Activated T-helper 2 cell treated with anti-CD3 and anti-CD28 coated beads, Interferon-gamma antibody, Interleukin-2, Interleukin-4, amounts not matched to agents 10 μg/mL and 5 μg/mL and 100 μg/mL, durations not matched to agents 14 hours and 24 hours and 36 hours (primary cell): ENCODE measurements at places on chromosomes 11 and 22. TPM values are rescaled to one million over a fixed set of nuclear protein-coding genes. Genes with fewer than 3 reads are reported as not detected.
A peak's percentile ranks its signal among the peaks of the same experiment; 100 is the strongest.

Gene CDKN1C
- 1.7 TPM in 2 replicates for total RNA-seq

Gene ALDH3B1
- total RNA-seq, result not detected in 2 replicates

Gene OR52H1
- 0.30 TPM in 1 of 2 replicates, not detected in the other for total RNA-seq

Gene NLRP14
- total RNA-seq, result 0.28 and 0.39 TPM in 2 replicates

Gene MN1
- total RNA-seq, result 0.09 and 0.16 TPM in 2 replicates

- no peaks in the 10 kb centered on the region for H3K27me3 ChIP-seq
- H3K36me3 ChIP-seq, result no peaks in the 10 kb centered on the region
- no peaks in the 10 kb centered on the region for H3K4me1 ChIP-seq
- H3K4me3 ChIP-seq, result no peak overlapping the region
- no peak for DNase-seq
These were observed 1253.6 kb upstream of the TENM4 start for GRCh38 chr11:80694385-80694784.

- no peak for DNase-seq
- H3K27me3 ChIP-seq, result peaks cover 3% of the 10 kb centered on the region
- H3K36me3 ChIP-seq, result no peaks in the 10 kb centered on the region
- H3K4me3 ChIP-seq, result no peak overlapping the region
These were observed 120.4 kb downstream of the CCDC34 start for GRCh38 chr11:27242591-27242990.

- H3K36me3 ChIP-seq, result no peaks in the 10 kb centered on the region
- no peaks in the 10 kb centered on the region for H3K27me3 ChIP-seq
- H3K4me1 ChIP-seq, result peaks cover 25% of the 10 kb centered on the region
- peak overlapping the region; percentile 70 for H3K27ac ChIP-seq
- DNase-seq, result no peak
These were observed 52.5 kb downstream of the RELT start for GRCh38 chr11:73428699-73429098.

DNA sequence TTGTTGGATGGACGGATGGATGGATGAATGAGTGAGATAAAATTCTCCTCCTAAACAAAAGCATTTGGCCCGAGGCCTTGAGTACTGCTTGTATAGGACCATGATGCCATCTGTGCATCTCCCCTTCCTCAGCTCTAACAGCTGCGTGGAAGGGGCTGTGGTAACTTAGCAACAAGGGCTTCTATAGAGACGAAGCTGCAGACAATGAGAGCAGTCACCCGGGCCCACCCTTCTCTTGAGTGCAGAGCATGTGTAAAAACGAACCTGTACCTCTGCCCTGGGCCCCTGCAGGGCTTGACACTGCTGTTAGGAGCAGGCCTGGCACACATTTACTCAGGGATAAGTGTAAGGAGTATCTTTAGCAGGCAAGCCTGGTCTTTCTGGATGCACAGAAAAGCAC, 391.5 kb downstream of the CADM1 start:
- no peak overlapping the region for H3K27ac ChIP-seq
- peaks cover 2% of the 10 kb centered on the region for H3K27me3 ChIP-seq
- no peak for DNase-seq
- H3K36me3 ChIP-seq, result no peaks in the 10 kb centered on the region
- no peak overlapping the region for H3K4me3 ChIP-seq
- H3K4me1 ChIP-seq, result no peaks in the 10 kb centered on the region

- H3K4me3 ChIP-seq, result no peak overlapping the region
- no peaks in the 10 kb centered on the region for H3K27me3 ChIP-seq
- peaks cover 65% of the 10 kb centered on the region for H3K36me3 ChIP-seq
- no peak for DNase-seq
- H3K27ac ChIP-seq, result no peak overlapping the region
These were observed 6.5 kb downstream of the PACS1 start for GRCh38 chr11:66076561-66076960.

DNA sequence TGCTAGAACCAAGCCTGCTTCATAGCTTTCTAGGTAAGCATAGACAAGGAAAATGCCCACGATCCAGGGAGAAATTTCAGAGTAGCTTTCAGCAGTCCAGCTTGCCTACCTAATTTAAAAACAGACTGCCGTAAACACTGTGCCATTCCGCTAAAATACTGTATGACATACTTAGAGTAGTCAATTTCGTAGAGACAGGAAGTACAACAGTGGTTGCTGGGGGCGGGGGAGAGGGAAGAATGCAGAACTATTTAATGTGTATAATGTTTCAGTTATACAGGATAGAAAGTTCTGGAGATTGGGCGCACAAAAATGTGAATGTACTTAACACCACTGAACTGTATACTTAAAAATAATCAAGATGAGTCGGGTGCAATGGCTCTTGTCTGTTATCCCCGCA, 56.7 kb downstream of the C11orf58 start:
- peaks cover 34% of the 10 kb centered on the region for H3K4me1 ChIP-seq
- peaks cover 27% of the 10 kb centered on the region for H3K36me3 ChIP-seq
- H3K27ac ChIP-seq, result peak overlapping the region; percentile 24
- DNase-seq, result no peak
- no peaks in the 10 kb centered on the region for H3K27me3 ChIP-seq
- no peak overlapping the region for H3K4me3 ChIP-seq

DNA sequence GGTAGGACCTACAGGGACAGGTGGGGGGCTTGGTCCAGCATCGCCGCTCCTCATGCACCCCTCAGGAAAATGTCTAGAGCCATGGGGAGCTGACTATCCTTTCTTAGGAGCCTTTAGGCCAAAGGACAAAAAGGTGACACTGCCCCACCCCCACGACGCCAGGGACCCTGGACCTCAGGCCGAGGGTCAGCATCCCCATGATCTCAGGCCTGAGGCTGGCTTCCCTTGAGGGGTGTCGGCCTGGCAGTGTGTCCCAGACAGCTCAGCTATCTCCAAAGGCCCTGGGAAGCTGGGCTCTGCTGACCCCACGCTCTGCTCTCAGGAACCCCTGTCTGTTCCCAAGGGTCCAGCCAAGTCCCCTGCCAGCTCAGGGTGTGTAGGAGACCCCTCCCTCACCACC, 16.3 kb downstream of the MRGPRG start:
- H3K36me3 ChIP-seq, result no peaks in the 10 kb centered on the region
- no peak overlapping the region for H3K4me3 ChIP-seq
- no peaks in the 10 kb centered on the region for H3K4me1 ChIP-seq
- H3K27ac ChIP-seq, result no peak overlapping the region
- H3K27me3 ChIP-seq, result peaks cover 7% of the 10 kb centered on the region
- no peak for DNase-seq

DNA sequence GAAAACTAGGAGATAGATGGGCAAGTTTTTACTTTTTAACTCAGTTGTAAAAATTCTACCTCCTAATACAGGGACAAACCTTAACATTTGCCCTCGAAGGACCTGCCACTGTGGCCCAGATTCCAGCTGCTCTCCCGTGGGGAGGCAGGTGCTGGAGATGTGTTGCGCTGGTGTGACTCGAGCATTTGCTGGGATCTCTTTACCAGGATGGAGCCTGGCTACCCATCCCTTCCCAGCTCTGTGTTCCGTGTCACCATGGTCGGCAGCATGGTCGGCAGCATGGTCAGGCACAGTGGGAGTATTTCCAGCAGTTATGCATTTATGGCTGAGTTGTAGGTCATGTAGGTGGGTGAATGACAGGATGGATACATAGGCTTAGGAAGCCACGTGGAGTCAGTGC, 41.1 kb downstream of the OTOG start:
- peaks cover 10% of the 10 kb centered on the region for H3K27me3 ChIP-seq
- H3K36me3 ChIP-seq, result no peaks in the 10 kb centered on the region
- no peaks in the 10 kb centered on the region for H3K4me1 ChIP-seq
- no peak overlapping the region for H3K27ac ChIP-seq
